ENCODE measurements at places on chromosomes 1 and 21.

- DNase-seq: no peak
Observed at GRCh38 chr1:40045182-40045581, 4.7 kb downstream of the CAP1 start.

DNA sequence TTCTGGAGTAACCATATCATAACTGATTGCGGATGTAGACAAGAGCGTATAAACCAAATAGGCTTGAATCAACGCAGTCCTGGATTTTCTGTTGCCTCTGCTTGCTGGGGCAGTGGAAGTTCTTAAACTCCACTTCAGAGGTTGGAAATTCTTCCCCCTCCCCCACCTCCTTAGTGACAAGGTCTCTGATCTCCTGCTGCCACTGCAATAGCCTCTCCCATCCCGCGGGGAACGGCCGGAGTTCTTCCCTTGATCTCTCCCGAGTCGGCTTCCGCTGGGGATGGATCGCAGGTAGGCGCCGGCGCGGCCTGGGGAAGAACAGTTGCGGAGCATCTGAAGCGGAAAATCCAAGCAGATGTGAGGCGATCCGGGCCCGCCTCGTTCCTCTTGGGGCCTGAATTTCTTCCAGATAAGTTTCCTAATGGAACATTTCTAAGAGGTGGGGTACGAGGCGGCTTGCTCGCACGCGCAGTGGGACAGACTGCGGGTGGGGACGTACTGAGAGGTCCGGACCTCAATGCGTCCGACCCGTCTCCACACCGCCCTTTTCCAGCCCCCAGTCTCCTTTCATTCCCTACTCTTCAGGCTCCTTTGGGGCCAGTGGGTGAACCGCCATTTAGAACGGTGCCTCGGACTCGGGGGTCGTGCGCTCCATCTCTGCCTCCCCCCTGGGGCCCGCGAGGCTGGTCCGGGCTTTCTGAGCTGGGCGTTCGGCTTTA is 3.1 kb upstream of the SIM2 start:
- no peak for DNase-seq

GRCh38 chr1:48062353-48062752 is 65.2 kb upstream of the TRABD2B start:
- DNase-seq: no peak

GRCh38 chr1:75732703-75733102 is 8.2 kb downstream of the ACADM start:
- DNase-seq: no peak

DNA sequence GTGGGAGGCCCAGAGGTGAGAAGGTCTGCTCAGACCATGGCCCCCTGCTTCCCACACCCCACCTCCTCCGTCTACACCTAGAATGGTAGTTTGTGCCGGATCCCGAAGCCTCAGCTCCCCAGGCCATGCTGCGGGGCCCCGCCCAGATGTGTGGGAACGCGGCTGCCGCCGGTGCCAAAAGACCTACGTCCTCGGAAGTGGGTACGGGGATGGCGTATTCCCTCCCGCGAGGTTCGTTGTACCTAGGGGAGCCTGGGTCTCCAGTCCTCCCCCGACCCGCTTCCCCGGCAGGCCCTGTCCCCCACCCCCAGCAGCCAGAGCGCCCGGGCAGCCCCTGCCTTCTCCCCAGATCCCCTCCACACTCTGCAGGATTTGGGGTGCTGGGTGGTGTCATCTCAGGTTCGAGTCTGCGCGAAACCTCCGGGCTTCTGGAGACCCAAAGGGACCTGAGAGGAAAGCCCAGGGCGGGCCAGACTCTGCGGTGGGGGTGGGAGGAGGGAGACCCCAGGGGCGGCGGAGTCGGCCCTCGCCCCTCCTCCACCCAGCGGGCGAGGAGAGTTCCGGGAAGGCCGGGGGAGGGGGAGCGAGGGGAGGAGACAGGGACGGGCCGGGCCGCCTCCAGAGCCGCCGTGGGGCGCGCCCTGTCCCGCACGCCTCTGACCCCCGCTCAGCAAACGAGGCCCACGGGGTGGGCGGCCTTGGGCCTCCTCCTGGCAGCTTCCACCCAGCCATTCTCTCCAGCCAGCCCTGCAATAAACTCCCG is 6.2 kb upstream of the PRDM16 start:
- DNase-seq: no peak
